ENCODE measurements at places on chromosomes 3 and 15. TPM values are rescaled to one million over a fixed set of nuclear protein-coding genes. Genes with fewer than 3 reads are reported as not detected.

DNA sequence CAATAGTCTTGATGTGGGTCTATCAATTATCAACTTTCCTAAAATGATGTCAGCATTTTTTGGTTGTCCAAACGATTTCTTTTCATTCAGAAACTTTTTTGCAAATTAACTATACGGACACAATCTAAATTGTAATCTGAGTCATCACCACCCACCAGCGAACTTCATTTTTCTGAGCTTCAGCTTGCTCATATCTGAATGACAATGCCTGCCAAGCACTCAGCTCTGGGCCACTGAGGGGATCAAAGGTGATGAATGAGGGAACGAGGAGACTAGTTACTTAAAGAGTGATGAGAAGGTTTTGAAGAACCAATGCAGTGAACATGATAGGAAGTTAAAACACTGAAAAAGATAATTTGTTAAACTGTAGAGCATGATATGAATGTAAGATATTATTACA lies 14.9 kb upstream of the TBC1D23 start:
- peak; percentile 21 for DNase-seq

GRCh38 chr3:55902221-55902900 lies 415.3 kb upstream of the WNT5A start:
- DNase-seq: no peak

DNA sequence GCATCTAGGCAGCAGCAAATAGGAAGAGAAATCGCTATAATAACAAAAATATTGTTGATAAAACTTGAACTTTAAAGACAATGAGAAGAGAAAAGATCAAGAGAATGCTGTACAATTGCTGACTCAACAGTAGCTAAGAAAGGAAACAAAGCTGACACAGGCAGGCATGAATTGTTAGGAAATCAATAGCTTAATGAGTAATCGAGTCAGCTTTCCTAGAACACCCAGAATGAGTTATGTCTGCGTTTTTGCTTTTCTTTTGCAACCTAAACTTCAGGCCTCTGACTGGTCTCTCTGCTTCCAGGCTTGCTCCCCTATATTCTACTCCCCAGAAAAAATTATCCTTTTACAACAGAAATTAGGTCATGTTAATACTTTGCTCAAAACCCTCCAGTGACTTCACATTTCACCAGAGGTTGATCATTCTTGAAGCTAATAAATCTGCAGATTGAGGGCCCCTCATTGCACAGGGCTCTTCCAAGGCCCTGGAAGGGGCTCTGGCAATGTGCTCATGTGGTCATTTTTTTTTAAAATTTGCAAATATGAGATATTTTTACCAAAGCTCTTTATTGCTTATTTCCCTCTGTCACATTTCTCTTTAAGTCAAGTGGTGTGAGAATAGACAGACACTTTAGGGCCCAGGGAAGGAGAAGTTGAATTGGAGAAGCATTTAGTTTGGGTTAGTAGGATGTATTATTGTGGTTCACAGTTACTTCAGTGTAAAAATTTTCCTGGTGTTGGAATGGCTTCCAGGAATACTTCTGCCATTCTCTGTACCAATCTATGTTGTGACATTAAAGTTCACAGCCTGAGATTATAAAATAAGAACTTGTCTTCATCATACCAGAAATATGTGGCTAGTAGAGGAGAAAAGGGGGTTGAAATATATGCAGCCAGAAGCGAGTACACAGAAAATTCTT lies 116.3 kb downstream of the TMCO5A start:
- DNase-seq: peak; percentile 72

GRCh38 chr15:97947465-97948260 lies 12.8 kb upstream of the ARRDC4 start:
- peak; percentile 37 for DNase-seq

DNA sequence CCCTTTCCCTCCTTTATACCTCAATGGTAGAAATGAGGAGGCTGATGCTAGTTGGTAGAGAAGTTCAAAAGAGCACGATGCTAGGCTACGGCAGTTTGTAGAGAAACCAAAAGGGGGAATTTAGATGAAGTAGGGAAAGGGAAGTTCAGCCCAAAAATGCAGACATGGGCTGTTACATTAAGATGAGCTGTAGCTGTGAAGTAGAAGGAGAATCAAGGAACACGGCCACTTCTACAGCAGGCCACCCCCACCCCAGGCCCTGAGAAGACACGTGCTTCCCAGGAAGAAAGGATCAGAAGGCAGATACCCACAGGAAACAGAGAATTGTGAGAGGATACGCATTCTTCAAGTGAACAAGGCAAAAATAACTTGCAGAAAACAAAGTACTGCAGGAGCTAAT lies 2.1 kb upstream of the PARP14 start:
- no peak for DNase-seq

GRCh38 chr15:83320844-83321243 lies 36.4 kb upstream of the BNC1 start:
- no peak for DNase-seq

GRCh38 chr15:64895285-64896065 lies 16.2 kb upstream of the ANKDD1A start:
- peak; percentile 69 for DNase-seq

DNA sequence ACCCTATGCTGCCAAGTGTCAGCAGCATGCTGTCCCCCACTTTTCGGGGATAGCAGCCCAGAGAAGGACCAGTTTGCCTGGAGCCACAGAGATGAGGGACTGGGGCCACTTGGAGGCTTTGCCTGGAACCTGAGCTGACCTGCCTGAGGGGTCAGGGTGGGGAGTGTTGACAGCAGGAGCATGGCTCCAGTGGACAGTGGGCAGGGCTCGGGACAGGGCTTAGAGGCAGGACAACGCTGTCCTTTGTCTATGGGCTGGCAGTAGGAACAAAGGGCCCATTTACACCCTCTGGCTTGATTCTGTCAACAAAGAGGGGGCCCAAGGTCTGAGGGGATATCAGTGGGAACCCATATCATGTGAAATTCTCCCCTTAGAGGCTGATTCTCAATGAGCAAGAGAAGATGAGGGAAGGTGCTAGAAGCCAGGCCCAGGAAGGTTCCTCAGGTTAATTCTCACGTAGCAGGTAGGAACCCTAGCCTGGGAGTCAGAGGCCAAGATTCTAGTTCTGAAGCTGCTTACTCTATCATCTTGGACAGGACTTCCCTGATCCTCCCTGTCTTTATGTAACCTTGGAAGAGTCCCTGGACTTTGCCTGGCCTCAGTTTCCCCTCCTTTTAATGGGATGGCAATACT lies 29.7 kb upstream of the HHATL start:
- no peak for DNase-seq

- peak; percentile 64 for DNase-seq
Observed at GRCh38 chr3:99865321-99865720, 47.7 kb downstream of the CMSS1 start.

DNA sequence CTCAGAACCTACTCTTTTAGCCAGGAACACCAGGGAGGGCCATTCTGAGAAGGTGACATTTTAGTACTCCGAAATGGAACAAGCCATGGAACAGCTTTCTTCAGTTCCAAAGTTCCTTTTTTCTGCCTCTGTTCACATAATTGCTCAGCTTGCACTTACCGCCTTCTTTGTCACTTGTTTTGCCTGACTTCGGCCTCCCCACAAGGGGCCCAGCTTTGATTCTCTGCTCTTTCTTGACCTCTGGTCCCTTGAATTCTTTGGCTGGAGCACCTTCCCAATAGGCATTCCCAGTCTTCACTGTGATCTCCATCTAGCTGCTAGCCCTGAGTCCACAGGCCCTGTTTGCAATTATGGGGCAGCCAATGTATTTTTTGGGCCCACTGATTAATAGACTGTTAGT lies 51.4 kb upstream of the SLC7A14 start:
- DNase-seq: no peak

DNA sequence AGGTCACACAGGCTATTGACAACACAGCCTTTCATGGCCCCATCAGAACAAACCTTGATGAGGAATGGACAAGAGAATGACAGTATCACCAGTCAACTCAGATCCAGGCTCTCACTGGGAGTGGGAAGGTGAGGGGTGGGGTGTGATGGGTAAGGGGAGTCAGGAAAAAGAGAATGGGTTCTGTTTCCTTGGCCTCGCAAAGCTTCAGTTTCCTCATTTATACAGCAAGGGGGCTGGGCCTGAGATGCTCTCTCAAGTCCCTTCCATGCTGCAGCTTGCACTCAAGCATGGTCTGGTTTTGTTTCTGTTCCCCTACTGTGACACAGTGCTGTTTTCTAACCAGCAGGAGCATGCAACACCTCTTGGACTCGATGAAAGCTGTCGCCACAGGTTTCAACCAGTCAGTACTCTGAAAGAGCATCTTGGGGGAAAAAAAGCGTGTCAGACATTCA lies 65.7 kb upstream of the IL12A start:
- no peak for DNase-seq

GRCh38 chr3:126142652-126143051 lies 37.7 kb downstream of the ALDH1L1 start:
- DNase-seq: no peak

- DNase-seq: no peak
Observed at GRCh38 chr3:23889386-23889785, 27.4 kb downstream of the NKIRAS1 start.

GRCh38 chr15:67409175-67409574 lies 111.8 kb upstream of the C15orf61 start:
- no peak for DNase-seq

GRCh38 chr3:53842436-53843194 lies 3.6 kb downstream of the CHDH start:
- no peak for DNase-seq

DNA sequence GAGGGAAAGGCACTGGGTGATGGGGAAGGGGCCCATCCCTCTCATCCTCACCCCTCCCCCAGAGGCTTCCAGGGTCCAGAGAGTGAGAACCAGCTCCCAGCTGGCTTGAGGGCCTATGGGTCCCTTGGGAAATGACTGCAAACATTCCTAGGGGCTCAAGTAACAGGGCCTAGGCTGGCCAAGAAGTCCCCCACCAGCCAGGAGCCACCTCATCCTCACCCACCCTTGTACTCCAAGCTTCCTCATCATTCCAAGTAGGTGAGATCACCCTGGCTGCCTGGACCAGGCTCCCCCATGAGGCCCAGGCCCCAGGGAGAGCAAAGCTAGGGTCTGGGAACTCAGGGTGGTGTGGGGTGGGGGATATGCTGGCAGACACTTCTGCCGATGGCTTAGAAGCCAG lies 14.8 kb downstream of the LOXL1 start:
- DNase-seq: peak; percentile 85

- no peak for DNase-seq
Observed at GRCh38 chr3:61824553-61825135, 263.3 kb downstream of the PTPRG start.

DNA sequence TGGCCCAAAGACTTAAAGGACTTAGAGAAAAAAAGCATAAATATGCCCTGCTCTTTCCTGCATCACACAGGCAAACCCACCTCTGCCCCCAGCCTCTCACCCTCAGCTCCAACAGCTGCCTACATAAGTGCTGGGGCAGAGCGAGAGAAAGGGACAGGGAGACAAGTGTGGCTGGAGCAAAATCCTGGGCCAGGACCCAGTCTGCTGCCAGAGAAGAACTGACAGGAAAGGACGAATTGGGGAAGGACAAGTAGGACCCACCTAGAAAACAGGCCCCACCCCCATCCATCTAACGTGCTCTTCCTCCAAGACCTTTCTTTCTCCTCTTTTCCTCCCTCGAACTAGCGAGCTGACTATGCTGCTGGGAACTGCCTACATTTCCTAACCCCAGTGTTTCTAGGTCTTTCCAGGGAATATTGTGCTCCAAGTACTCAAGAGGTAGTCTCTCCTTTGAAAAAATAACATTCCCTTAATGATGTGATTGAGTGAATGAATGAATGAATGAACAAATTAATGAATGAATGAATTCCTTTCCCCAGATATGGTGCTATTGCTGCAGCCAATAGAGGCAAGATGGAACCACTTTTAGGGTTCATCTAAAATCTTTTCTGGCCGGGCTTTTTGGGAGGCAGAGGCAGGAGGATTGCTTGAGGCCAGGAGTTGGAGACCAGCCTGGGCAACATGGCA lies 18.4 kb downstream of the IGDCC4 start:
- DNase-seq: no peak

ENTPD3 gene
- total RNA-seq: under 0.01 TPM

SCAP gene
- 67.7 TPM for total RNA-seq

SLC26A6 gene
- 32.9 TPM for total RNA-seq

PLA1A gene
- total RNA-seq: 0.26 TPM

FGD5 gene
- 1.0 TPM for total RNA-seq

SPINK8 gene
- total RNA-seq: not detected

ATP13A5 gene
- not detected for total RNA-seq

SRPRB gene
- total RNA-seq: 63.1 TPM

PPIP5K1 gene
- total RNA-seq: 40.8 TPM

SH3BP5 gene
- total RNA-seq: 12.9 TPM
